Smooth muscle cell of the brain vasculature (primary cell): ENCODE measurements at places on chromosomes 16 and 17.
A peak's percentile ranks its signal among the peaks of the same experiment; 100 is the strongest.

GRCh38 chr16:56207421-56207820 is 16.1 kb downstream of the GNAO1 start:
- DNase-seq = no peak

DNA sequence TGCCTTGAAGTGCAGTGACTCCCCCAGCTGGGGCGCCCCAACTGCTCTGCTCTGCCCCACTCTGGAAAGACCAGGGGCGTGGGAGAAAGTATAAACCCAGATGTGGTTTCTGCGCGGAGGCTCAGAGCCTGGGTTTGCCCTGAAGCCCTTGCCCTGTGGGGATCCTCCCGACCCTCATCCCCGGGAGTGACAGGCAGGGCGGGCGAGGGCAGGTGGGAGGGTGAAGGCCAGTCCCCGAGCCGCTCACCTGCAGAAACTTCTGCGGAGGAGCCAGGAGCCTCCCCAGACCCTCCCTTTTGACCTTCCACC is 3.8 kb downstream of the TPSD1 start:
- DNase-seq = no peak

DNA sequence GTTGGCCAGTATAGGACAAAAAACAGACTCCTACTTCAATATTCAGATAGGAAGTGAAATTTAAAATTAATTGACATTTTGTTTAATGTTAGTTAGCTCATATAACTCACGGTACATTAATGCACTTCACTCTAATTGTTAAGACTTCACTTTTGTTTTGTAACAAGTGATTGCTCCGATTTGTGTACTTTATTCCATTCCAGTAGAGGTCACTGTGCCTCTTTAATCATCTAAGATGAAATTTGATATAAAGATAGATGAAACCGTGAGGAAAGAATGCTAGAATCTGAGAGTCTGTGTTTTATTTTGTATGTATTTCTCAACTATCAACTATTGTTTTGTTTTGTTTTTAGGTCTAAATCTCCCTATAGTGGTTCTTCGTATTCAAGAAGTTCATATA is 29.0 kb downstream of the RBBP6 start:
- no peak for DNase-seq

GRCh38 chr17:7329997-7330637 is 982 bp upstream of the NEURL4 start:
- DNase-seq = peak; percentile 57

DNA sequence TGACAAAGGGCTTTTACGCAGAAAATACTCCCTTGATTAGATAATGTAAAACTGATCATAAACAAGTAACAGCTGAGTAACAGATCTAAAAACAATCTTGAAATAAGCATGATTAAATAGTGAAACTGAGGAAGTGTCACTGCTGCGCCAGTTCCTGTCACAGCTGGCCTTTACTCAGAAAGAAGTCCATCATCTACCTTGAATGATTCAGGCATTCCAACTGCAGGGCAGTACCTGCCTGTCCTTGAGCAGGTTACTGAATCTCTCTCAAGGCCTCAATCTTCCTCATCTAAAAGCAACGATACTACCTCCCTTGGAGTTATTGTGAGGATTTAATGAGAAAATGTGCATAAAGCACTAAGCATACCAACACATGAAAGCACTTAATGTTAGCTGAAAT is 12.7 kb downstream of the PHLPP2 start:
- no peak for DNase-seq

- no peak for DNase-seq
These were observed 22.6 kb downstream of the LRRC36 start for GRCh38 chr16:67349172-67349571.

DNA sequence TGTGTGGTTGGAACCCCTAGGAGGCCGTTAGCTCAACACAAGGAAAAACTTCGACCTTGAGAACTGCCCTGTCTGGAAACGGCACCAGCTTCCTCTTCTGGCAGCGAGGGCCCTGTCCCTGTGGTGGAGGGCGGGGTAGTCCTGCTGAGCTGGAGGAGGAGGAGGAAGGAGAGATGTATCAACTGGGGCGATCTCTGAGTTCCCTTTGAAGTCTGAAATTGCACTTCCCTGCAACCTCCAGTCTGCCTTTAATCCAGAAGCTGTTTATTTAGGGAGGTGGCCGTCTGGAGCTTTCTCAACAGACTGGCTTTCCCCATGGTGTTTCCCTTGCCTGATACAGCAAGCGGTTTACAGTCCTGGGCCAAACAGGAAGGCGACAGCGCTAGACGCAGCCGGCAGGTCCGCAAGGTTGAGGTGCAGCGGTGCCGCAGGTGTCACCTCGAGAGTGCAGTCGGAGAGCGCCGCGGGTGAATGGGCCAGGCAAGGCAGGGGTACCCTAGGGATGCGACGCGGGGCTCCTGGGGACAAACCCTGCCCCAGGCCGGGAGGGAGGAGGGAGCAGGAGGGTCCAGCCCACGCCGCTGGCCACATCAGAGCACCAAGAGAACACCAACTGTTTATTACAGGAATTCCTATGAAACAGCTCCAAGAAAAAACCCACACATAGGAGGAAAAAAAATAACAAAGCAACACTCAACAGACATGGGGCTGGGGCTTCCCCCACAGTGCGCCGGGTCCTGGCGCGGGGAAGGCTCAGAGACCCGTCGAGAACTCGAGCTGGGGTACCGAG is 11.4 kb upstream of the MRPS23 start:
- no peak for DNase-seq

DNA sequence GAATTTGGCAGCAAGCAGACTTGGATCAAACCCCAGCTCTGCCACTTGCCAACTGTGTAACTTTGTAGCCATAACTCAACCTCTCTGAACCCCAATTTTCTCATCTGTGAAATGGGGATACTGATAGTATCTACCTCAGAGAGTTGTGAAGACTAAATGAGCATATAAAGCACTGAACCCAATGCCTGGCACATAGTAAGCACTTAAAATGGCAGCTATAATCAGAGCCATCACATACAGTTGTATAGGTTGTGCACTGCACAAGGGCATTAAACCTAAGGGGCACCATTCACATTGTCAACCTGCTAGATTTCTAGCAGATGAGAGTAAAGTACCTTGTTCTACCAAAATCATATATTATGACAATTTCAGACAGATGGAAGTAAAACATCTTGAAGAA is 10.6 kb upstream of the CPNE2 start:
- no peak for DNase-seq

DNA sequence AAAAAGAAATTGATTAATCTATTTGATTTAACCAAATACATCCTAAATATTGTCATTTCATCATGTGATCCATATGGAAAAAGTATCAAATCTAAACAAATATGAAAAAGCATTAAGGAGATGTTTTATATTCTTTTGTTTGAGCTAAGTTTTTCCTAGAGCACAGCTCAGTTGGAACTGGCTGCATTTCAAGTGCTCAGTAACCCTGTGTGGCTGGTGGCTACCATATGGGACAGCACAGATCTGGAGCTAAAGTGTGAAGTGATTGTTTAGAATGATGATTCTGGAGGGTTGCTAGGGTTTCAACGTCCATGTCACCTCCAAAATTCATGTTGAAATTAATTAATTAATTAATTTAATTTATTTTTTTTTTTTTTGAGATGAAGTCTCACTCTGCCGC is 137.5 kb downstream of the XYLT1 start:
- DNase-seq = no peak

DNA sequence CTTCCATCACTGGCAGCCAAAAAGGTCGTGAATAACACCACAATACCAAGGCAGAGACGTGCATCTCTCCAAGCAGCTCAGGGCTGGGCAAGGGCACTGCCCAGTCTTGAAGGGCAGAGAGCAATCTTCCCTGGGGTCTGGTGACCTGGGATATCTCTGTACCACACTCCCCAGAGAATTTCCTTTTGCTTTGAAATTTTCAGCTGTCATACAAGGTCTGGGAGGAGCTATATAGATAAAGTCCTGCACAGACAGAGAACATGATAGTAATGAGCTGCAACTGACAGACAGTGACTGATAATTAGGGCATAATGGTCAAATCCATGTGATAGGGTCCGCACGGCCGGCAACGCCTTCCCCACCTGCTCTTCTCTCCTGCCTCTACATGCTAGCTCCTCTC is 68.2 kb downstream of the DYNLRB2 start:
- no peak for DNase-seq

DNA sequence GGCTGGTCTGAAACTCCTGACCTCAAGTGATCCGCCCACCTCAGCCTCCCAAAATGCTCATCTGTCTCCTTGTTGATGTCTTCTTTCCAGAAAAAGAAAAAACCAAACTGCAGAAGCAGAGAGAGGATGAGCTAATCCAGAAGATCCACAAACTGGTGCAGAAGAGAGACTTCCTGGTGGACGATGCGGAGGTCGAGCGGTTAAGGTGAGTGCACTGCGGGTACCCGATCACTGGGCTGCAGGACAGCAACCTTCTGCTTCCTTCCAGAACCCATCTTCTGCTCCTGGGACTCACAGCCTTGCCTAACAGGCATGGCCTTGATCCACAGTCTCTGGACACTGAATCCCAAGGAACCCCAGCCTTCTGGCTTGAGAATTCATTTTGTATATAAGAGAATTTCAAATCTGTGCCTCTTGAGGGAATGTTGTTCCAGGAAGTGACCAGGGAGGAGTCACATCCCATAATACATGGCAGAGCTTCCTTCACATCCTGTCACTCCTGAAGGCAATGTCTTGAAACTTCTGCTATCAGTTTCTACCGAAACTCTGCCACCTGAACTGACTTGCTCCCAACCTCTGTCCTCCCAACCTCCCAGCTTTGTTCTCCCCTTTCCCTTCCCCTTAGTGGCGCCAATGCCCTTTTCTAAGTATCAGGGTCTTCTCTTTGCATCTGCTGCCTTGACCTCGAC is 61.7 kb downstream of the MARF1 start:
- DNase-seq = no peak
